ENCODE measurements at places on chromosomes 6 and 20.
A peak's percentile ranks its signal among the peaks of the same experiment; 100 is the strongest.

DNA sequence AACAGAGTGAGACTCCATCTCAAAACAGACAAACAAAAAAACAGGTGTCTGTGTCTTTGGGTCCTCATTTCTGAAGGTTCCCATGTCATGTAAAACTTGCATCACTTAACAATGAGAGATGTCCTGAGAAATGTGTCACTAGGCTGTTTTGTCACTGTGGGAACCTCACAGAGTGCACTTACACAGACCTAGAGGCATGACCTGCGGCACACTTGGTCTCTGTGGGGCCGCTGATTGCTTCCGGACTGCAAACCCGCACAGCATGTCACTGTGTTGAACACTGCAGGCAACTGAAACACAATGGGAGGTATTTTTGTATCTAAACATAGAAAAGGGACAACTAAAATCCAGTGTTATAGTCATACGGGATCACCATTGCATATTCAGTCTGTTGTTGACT lies 42.3 kb upstream of the TMEM181 start:
- no peak for DNase-seq

GRCh38 chr6:116078945-116079344 lies 18.3 kb upstream of the FRK start:
- DNase-seq: no peak

DNA sequence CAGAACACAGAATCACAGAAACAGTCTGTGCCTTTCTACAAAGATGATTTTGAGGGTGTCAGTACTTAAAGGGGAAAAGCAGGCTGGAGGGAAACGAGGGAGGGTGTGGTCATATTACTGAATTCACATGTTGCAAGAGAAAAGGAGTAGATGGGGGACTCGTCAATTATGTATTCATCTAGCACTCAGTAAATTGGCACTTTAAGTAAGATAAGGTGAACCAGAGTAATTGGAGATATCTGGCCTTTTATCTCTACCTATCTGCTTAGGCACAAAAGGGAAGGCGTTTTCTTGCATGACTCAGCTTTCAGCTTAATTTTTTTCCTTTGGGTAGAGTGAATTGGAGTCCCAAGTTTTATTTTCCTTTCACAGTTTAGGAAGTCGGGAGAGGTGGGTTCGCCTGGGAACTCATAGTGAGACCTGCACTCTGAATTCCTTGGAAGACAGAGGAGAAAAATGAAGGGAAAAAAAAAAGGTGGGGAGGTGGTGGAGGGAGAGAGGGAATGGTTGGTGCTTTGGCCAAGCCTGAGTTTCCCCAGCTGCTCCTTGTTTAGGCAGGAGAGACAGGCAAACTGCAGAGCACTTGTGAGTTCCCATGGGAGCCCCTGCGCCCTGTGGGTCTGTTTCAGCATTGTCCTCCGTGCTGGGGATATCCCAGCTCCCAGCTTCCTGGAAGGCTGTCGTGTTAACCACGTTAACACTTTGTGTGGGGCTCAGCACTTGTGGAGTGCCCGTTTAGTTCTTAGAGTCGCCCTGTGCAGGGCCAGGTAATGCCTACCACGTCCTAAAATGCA lies 19.7 kb upstream of the GTSF1L start:
- peak; percentile 28 for DNase-seq

GRCh38 chr6:113318575-113318917 lies 538.6 kb upstream of the MARCKS start:
- DNase-seq: no peak

DNA sequence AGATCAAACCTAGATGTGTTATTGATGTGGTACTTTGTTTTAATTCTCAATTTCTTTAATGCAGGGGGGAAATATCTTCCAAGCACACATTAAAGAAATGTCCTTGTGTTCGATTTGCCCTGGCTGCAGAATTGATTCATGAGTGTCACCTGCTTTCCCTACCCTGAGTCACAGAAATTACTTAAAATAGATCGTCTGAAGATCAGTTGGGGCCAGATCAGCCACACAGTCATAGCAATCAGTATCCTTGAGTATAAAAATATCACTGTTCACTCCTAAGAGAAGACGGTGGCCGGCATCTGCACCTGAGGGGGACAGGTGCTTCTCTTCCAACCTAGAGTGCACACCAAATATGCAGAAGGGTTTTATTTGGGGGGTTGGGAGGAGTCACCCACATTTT lies 115.2 kb upstream of the RIN2 start:
- DNase-seq: no peak

DNA sequence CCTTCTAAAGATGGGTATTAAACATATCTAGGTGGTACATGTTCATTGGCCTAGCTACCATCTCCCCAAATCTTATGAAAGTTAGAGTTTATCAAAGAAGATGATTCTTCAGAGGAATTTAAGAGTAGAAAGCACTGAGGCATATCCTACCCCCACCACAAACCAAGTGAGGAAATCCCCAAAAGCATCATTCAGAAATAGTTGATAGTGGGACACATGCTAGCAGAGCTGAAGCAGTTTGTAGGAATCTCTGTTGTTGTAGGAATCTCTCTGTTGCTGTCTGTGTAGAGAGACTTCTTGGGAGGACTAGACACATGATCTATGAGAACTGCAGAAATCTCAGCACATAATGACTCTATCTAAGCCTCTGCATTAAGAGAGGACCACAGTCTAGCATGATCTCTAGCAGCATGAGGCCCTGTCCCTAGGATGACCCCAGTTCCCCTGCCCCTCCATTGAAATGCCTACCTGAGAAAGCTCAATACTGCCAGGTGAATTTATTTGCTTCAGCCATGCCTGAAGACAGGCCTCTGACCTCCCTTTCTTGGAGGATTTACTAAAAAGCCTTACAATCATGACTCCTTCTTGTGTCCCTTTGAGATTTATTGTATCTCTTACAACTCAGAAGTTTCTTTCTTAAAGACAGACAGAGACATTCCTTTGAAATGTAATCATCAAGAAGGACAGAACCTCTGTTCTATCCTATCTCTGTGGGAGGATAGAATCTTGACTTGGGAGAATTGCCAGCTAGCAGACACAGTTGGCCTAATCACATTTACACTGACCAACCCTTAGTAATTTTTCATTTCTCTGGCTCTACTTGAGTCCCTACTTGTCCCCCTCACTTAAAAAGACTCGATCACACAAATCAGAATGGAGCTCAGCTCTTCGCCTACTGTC lies 582.4 kb downstream of the PHF3 start:
- no peak for DNase-seq

DNA sequence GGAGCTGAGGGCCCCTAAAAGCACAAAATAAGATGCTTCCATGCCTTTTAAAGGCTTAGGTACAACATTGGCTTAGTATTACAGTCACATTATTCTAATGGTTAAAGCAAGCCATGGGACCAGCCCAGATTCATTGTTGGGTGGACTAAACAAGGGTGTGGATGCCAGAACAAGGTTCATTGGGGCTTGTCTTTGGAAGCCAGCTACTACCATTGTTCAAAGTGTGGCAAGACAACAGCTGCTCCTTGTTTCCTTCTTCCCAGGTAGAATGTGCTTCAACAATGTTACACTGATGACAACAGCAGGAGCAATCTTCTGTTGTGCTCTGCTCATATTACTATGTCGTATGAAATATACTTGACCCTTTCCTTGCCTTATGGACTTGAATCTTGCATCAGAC lies 261.5 kb downstream of the TBC1D7 start:
- no peak for DNase-seq

GRCh38 chr20:62642051-62642665 lies at the start of gene SLCO4A1:
SLCO4A1 (plus strand) TSS chr20:62642503; CDS start chr20:62656455, 13,952 bp downstream.
- DNase-seq: peak; percentile 66

- DNase-seq: no peak
These were observed 396.6 kb upstream of the MAP3K7 start for GRCh38 chr6:90983462-90983861.

- no peak for DNase-seq
These were observed 90.0 kb upstream of the TNFAIP3 start for GRCh38 chr6:137776786-137777686.

- DNase-seq: no peak
These were observed 4.6 kb downstream of the PTPN1 start for GRCh38 chr20:50514750-50515149.

DNA sequence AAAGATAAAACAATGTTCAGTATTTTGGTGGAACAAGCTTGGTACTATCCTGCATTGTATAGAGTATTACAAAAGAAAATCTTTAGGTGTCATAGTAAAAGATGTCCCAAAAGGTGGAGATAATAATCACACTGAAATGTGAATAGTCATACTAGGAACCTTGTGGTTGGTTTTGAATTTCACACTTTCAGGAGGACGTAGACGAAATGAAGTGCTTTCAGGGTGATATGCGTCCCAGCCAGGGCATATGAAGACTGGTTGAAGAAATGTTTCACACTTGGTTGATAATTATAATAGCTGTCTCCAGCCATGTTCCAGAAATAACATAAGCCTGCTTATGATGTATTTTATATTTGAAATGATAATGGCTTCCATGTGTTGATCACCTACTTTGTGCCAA lies 60.4 kb downstream of the SCAND1 start:
- no peak for DNase-seq

GRCh38 chr20:56579301-56579710 lies 46.3 kb downstream of the FAM209B start:
- no peak for DNase-seq

- DNase-seq: no peak
These were observed 41.3 kb upstream of the TBC1D7 start for GRCh38 chr6:13369591-13369990.

- DNase-seq: peak; percentile 42
These were observed 40.3 kb downstream of the AKAP7 start for GRCh38 chr6:131175564-131175963.

GRCh38 chr6:123986938-123987337 lies 183.3 kb downstream of the NKAIN2 start:
- no peak for DNase-seq

- no peak for DNase-seq
These were observed 64.3 kb upstream of the ID4 start for GRCh38 chr6:19772891-19773290.

- no peak for DNase-seq
These were observed 334.7 kb upstream of the JAG1 start for GRCh38 chr20:11008444-11009033.

GRCh38 chr6:36997811-36998722 lies 7.4 kb upstream of the FGD2 start:
- DNase-seq: no peak

DNA sequence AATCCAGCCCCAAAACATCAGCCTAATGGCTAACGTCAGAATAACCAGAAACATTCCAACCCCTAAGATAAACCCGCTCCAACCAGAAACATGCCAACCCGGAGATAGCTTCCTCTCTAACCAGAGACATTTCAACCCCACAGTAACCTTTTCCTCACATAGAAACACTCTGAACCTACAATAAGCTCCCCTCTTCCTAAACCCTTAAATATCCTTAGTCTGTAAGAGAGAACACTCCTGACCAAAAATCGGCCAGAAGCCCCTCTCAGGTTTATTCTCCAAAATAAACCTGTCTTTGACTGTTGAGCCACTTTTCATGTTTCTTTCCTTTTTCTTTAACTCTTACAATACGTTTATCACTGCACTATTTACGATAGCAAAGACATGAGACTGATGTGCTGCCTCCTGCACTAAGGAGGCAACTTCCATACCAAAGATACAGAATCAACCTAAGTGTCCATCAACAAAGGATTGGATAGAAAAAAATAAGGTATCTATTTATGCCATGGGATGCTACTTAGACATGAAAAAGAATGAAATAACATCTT lies 5.0 kb upstream of the GABRR2 start:
- DNase-seq: no peak

DNA sequence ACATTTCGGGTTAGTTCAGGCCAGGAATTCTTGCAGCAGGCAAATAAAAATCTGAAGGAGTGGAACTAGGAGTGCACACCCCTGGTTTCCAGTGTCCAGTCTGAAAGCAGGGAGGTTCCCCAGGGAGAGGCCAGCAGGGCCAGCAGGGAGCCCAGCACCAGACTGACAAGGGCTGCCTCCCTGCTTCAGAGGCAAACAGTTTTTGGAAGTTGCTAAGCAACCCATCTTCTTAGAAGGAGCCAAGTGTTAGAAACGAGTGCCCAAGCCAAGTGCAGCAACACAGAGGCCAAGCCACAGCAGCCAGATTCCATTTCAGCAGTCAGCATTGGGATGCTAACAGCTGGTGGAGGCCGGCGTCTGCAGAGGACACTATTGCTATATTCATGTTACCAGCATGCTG lies 179.1 kb downstream of the SYNDIG1 start:
- no peak for DNase-seq

DNA sequence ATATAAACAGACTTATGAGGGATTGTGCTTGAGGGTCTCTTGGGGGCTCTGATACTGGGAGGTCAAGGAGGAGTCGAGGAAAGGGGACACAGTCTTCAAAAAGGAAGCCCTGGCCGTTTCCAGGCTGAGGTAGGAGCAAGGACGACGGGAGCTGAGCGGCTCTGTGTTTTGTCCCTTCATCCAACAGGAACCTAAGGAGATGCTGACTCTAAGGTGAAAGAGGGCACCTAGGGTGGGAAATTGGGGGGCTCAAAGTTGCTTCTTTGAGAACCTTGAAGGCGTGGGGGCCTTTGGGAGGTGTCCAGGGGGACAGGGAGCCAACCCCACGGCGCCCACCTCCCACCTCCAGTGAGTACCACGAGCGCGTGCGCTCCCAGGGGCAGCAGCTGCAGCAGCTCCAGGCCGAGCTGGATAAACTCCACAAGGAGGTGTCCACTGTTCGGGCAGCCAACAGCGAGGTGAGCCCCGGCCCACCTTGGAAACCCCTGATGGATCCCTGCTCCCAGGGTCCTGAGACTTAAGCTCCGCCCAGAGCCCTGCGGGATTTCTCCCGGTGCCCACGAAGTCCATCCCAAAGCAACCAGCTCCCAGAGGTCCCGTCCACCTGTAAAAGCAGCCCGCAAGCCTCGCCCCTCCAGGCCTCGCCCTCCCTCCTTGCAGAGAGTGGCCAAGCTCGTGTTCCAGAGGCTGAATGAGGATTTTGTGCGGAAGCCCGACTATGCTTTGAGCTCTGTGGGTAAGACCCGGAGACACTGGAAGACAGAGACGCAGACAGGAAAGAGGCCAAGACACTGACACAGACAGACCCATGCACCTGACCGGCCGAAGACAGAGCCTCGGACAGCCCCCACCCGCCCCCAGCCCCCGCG lies 2.9 kb downstream of the SPAG4 start:
- DNase-seq: no peak

GRCh38 chr20:9912858-9913434 lies 74.1 kb upstream of the PAK5 start:
- peak; percentile 69 for DNase-seq

GRCh38 chr6:28757429-28758045 lies 166.2 kb downstream of the TRIM27 start:
- DNase-seq: no peak

DNA sequence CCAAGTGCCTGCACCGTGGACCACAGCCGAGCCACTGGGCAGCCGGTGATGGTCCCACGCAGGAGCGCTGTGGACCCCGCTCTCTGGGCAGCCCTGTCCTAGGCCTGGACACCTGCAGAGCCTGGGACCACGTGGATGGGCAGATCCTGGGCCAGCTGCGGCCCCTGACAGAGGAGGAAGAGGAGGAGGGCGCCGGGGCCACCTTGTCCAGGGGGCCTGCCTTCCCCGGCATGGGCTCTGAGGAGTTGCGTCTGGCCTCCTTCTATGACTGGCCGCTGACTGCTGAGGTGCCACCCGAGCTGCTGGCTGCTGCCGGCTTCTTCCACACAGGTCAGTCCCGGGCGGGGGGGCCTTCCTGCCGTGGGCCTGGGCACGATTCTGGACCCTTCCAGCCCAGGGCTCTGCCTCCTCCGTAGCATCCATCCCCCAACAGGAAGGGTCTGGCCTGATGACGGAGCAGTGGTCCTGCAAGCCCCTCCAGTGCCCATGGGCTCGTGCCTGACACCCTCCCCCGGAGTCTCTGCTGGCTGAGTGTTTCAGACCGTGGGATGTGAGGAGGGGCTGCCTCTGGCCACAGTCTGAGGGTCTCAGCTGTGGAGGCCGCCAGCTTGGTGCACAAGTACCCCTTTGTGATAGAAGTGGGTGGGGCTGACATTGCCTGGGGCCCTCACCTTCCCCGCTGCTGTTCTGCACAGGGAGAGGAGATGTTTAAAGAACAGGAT lies 572 bp downstream of the BIRC7 start:
- DNase-seq: no peak
